ENCODE measurements at places on chromosomes 3 and 15.
A peak's percentile ranks its signal among the peaks of the same experiment; 100 is the strongest.

DNA sequence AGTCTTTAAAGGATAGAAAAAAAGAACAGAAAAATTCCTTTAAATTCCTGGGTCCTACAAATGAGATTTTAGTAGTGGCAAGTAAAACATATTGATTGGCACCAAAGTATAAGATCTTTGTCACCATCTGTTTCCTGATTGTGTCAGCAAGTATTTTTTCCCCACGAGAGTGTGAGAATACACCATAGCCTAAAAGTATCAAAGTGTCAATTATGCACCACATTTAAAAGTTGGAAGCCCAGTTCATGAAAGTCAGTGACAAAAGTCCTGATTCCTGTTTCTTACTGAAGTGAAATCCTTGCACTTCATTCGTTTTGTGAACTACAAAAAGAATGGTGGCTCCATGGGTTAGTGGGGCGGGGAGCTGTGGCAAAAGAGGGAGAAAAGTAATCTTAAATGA is 83.8 kb upstream of the DPH6 start:
- no peak for DNase-seq

DNA sequence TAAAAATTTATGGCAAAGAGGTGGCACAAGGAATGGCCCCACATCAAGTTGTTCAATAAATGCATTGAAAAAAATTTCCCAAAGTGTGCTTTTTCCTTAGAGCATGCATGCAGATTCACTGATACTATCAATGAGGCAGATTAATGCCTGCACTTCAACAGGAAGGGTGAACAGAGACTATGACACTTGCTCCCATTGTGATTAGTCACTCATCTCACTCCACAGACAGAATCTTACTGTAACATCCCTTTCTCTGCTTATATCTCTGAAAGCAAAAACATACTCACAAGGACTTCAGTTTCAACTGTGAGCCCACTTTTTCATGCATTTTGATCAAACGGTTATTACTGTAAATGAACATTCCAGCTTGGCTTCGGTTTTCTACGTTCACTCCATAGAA is 60.9 kb downstream of the MORC1 start:
- no peak for DNase-seq

- DNase-seq, result no peak
Observed at GRCh38 chr15:35827141-35827540, 281.2 kb upstream of the DPH6 start.

DNA sequence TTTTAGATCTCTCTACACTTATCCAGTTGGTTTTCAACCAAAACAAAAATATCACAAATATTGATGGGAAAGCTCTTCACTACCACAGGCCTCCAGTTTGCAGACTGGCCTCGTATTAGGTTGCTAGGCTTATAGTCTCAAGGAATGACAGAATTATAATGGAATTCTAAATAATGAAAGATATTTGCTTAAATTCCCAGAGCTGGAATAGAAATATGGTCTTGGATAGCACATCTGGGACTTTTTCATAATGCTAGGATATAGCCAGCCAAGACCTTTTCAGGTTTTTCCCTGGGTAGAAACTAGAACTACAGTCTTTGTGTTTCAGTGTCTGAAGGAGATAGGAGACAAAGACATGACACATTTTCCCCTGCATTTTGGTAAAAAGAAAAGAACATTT is 121.9 kb upstream of the STAC start:
- no peak for DNase-seq

DNA sequence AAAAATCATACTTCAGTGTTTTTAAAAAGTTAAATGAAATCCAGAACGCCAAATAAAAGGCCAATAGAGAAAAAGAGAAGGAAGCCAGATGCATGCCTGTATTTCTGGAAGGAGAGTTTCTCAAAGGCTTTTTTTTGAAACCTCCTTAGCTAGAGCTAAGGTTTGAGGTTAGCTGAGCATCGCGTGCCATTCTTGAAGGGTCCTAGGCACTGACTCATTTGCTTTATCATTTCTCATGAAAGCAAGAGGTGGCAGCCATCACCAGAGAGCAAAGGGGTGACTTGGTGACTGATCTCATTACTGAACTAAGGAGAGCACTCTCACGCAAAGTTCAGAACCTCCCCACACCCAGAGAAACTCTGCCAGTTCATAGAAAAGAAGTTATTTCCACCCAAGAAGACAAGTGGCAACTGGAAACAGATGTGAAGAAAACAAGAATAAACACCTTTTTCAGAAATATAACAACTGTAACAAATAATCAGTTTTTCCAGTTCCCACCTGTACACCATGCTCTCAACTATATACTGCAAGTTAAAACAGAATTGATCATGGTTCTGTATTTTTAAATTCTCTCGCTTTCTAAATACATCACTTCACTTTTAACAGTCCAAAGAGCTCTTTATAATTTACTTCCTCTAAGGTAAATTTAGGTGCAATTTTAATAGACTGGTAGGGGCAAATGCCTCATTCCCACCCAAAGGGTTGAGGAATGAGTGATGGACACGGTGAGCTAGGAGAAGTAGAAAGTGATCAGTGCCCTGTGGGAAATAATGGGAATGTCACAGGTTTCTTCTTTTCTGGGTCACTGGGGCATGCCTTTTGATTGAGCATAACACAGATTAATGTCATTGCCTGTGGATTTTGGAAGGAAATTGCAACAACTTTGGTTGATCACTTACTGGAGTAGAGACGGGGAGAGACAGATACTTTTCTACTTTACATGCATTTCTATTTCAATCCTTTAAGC is 24.7 kb downstream of the GPR15 start:
- peak; percentile 99 for DNase-seq

DNA sequence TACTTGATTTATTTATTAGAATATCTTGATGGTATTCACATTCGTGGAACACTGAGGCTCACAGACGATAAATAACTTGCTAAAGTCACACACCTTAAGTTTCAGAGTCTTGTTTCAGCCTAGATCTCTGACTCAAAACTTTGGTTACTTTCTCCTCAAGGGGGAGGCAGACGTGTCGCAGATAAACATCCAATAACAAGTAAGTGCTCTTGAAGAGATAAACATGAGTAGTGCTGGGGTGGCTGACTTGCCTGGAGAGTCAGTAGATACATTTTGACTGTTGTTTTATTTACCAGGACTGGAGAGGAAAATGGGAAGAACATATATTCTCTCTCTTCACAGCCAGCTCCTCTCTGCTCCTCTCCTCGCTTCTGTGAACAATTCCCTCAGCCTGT is 31.3 kb downstream of the FBXO45 start:
- no peak for DNase-seq

DNA sequence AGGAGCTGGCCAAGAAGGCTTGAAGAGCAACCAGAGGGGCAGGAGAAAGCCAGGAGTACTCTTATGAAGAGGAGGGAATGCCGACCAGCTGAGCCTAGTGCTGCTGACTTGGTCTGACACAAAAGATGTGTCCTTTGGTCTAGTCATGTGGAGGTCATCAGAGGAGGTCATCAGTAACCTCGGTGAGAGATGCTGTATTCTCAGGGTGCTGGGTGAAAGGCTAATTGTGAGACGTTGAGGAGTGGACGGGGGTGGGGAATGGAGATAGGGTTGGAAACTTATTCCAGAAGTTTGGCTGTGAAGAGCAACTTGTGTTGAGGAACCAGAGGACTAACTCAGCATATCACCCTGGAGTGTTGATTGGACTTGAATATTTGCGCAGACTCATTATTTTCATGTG is 5.5 kb downstream of the CRTC3 start:
- DNase-seq, result no peak

- no peak for DNase-seq
Observed at GRCh38 chr15:58966698-58967097, 20.8 kb upstream of the RNF111 start.

GRCh38 chr3:125611908-125612307 is 16.6 kb upstream of the OSBPL11 start:
- no peak for DNase-seq

DNA sequence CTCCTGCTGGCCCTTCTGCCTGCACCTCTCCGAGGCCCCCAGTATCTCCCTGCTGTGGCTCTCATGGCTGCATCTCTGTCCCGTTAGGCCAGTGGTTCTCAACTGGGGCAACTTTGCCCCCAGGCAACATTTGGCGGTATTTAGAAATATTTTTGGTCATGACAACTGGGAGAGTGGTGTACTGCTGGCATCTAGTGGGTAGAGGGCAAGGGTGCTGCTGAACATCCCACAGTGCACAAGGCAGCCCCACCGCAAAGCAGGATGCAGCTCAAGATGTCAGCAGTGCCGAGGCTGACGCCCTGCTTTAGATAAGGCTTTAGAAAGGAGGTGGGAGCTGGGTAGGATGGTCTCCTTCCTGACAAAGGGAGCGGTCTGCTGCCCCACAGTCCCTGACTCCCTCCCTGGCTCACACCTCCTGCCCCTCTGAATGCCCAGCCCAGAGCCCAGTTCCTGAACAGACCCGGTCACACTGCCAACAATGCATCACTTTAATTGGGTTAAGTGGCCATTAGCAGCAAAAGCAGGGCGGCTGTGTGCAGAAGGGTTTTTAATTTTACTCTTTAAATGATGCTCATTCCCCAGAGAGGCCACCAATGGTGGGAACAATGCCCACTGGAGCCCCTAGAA is 68.8 kb upstream of the TMEM115 start:
- DNase-seq, result no peak

DNA sequence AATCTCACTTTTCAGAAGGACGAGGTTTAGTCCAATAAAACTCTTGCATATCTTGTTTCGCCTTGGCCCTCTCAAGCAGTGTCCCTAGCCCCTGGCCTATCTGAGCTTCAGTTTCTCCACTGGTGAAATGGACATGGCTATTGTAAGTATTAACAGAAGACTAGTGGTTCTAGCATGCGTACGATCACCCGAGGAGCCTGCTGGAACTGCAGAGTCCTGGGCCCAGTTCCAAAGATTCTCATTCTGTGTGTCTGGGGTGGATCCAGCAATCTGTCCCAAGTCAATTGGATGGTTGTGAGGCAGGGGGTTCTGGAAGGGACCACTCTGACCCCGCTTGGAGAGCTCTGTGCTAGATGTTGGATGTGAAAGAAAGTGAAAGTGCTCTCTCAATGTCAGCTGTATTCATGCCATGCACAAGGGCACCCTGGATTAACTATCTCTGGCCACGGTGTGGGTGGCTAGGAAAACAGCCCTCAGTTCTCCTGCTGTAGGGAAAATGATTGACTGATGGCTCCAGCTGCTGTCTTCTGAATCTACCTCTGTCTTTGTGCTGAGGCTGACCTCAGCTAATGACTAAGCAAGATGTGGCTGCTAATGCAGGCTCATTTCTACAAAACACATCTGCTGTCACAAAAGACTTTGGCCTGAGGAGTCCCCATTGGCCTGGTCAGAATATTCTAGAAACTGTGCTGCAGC is 1.9 kb upstream of the PLA1A start:
- DNase-seq, result no peak

DNA sequence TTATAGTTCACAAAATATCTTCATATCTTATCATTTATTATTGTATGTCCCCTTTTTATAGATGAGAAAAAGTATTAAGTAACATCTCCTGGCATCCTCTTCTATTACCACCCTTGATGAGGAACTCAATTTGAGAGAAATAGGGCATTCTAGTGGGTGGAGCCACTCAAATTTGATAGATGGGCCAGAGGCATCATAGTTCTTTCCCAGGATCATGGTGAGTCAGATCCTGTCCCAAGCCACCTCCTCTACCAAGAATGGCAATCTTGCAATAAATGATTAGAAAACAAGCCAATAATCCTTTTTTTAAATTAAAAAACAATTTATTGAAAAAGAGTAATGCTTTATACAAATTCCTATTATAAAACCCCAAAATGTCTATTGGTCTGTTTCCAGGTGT is 16.8 kb downstream of the CLDN1 start:
- DNase-seq, result no peak

- DNase-seq, result no peak
Observed at GRCh38 chr3:88231207-88231606, 81.4 kb downstream of the C3orf38 start.

DNA sequence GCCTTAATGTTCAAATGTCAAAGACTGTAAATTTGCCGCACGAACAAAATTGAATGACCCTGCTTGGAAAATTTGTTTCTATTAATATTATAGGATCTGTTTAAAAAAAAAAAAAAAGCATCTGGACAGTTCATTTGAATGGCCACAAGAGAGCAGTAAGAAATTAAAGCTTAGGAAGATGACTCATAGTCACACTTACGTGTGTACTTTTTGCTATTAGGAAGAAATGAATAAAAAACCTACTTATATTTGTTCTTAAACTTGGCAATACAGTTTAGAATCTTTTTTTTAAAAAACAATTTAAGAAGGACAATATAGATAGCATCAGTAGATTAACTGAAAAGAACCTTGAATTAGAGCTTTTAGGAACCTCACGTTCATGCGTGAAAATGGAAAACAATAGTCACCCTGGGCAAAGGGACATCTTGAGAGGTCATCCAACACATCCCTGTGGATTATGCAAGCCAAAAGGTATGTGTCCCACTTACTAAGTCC is 621.8 kb downstream of the MECOM start:
- no peak for DNase-seq

DNA sequence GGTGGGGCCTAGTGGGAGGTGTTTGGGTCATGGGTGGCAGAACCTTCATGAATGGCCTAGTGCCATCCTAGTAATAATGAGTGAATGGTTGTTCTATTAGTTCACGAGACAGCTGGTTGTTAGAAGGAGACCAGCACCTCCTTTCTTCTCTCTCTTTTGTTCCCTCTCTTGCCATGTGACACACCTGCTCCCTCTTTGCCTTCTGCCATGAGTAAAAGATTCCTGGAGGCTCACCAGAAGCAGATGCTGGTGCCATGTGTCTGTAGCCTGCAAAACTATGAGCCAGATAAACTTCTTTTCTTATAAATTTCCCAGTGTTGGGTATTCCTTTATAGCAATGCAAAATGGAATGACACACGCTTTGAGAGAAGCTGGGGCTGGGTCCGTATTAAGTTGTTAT is 89.0 kb upstream of the SLC4A7 start:
- DNase-seq, result no peak

DNA sequence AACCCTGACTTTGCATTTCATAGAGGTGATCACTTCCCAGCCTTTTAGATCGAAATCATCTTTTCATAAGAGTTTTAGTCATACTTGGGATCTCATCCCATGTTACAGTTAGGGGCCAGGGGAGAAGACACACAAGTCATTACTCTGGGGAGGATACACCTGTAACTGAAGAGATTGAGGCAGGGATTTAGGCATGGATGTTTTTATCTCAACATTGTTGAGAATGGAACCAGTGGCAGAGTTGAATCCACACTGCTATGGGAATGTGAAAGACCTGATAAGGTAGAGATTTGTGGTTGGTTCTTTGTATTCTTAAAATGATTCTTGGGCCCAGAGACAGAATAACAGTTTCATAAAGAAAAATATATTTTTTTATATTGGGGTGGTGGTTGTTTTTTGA is 16.2 kb upstream of the CLEC3B start:
- no peak for DNase-seq

Data from GM12878 (cell line).